ENCODE measurements at places on chromosomes 6 and 20. TPM values are rescaled to one million over a fixed set of nuclear protein-coding genes. Genes with fewer than 3 reads are reported as not detected.

Gene FHL5
- not detected for total RNA-seq

Gene TTBK1
- total RNA-seq: 0.34 TPM

Gene PCK1
- total RNA-seq: 2.5 TPM

Gene ZSCAN16
- 5.9 TPM for total RNA-seq

Gene RWDD1
- total RNA-seq: 65.3 TPM

Gene SLC35D3
- total RNA-seq: not detected

DNA sequence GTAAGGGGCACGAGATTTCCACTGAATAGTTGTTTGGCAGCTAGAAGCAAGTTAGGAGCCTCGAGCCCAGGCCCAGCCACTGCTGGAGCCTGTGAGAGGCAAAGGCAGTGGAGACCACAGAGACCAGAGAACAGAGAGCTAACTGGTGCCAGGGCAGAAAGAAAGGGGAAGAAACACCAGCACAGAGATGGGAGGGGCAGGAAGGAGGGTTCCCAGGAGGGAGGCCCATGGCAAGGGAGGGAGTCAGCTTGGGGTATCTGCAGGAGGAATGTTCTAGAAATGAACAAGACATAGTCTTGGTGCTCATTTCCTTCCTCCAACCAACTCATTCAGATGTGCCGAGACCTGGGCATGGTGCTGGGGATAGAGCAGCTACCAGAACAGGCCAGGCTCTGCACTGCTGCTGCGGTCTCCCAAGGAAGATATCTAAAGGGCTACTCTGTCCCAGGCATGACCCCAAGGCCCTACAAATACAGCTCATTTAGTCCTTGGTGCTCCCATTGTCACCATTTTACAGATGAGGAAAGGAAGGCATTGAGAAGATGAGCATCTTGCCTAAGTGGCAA, 10.7 kb downstream of the ANGPT4 start:
- no peak for DNase-seq

GRCh38 chr20:23415959-23416583, 5.2 kb downstream of the NAPB start:
- DNase-seq: no peak

- DNase-seq: peak; percentile 32
These were observed 8.0 kb upstream of the IER3 start for GRCh38 chr6:30752157-30752927.

DNA sequence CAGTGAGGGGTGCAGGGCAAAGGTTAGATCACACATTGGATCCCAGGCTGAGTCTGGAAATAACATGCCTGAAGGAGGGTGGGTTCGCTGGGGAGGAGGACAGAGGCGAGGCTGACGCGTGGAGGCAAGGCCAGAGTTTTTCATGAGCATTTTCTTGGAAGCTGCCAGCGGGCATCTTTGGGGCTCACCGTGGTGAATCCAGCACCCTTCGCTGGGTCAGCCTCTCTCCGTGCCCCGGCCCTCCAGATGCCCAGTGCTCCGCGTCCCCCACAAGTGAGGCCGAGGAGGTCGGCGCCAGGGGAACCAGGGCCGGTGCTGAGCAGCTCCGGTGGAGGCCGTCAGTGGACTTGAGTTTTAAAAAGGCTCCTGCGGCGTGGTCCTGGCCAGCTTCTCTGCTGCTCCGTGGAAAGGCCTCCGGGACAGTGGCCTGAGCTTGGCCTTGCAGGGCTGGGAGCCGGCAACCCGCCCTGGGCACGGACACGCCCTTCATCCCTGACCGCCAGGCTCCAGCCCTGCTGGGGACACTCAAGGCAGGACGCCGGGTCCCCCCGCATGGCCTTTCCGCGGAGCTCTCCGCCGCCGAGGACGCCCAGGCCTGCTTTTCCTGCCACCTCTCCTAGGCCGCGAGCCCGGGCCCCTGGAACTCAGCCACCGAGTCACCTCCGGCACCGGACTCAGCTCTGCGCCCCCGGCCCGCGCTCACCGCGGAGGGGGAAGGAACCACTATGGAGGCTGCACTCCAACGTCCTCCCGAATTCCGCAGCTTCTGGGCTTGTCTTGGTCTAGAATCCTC, 114.3 kb downstream of the THBS2 start:
- DNase-seq: no peak

DNA sequence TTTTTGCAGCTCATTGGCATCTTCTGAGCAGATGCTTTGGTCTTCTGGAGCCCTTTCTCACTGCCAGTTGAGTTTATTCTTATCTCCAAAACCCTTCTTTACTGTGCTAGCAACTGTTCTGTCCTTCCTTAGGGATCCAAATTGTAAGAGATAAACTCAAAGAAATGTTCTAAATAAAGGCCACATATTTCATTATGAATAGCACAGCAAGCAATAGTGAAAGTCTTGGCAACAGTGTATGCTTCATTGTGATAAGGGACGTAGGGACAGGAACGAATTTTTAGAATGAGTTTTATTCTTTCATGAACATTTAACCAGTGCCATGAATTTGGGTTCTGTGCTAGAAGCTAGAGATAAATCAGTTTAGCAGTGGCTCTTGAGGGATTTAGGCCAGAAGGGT, 61.1 kb downstream of the LRRC1 start:
- no peak for DNase-seq

- no peak for DNase-seq
These were observed 223.6 kb downstream of the TTLL2 start for GRCh38 chr6:167548451-167548850.

DNA sequence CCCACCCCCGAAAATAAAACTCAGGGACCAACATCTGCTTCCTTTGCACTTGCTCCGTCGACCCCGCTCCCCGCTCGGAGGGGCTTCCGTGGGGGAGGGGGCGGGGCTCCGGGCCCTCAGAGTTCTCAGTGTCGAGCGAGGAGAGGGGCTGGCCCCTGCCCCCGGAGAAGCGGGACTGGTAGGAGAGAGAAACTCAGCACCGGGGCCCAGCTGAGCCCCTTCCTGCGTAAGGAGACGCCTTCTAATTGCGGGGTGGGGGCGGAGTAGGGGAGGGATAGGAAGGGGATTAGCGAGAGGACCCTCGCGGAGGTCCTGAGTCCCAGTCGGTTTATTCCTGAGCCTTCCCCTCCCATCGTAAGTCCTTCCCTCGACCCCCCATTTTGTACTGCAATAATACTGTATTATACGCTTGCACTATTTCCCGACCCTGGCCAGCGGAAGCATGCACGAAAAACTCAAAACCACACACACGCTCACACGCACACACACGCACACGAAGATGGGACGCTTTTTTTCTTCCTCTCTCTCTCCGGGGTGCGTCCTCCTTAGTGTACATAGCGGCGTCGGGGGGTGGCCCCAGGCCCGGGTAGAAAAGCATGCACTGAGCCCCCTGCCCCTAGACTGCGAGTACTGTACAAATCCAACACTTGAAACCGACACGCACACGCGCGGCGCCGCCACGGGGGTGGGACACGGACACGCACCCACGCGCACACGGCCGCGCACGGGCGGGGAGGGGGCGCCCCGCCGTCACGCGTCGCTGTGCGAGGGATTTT, 22.1 kb upstream of the SLC22A7 start:
- no peak for DNase-seq

Measured in Karpas-422 (cell line).